ENCODE measurements at places on chromosomes 3 and 15.

- no peak for DNase-seq
Measured at GRCh38 chr3:82386647-82387046, 625.2 kb upstream of the GBE1 start.

- no peak for DNase-seq
Measured at GRCh38 chr3:34035775-34036174, 237.3 kb downstream of the PDCD6IP start.

- no peak for DNase-seq
Measured at GRCh38 chr3:30753766-30754165, 140.7 kb downstream of the GADL1 start.

DNA sequence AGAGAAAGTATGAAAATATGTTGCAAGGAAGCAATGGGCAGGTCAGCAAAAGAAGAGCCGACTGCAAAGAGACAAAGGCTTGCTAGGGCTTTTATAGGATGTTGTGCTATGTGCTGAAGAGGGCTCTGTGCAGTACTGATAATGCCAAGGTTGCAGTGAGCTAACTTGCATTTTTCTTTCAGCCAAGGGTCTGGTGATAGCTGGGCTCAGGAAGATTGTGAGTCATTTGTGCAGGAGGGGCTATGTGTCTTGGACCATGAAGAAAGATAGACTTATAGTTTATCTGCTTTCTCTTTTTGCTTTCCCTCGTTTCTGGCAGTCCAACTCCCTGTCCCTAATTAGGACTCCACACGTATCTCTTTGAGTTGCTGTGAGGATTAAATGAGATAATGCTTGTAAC is 64.5 kb upstream of the LRIG1 start:
- no peak for DNase-seq

DNA sequence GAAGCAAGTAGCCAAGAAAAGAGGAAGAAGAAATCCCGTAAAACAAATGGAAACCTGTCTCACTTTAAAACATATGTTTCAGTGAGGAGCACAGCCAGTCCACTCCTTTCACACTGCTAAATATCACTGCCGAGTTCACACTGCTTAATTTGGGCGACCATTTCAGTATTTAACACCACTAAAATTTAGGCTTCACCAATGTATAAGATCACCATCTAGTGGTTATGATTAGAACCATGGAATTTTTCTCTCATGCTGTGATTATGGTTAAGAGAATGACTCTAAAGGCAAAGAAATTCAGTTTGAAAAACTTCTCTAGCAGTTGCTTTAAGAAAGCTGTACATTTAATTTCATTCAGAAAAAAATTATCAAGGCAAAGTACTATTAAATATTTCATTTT is 16.6 kb downstream of the SLC4A7 start:
- no peak for DNase-seq

- peak; percentile 45 for DNase-seq
Measured at GRCh38 chr15:58269455-58270414, 131.6 kb downstream of the AQP9 start.

- no peak for DNase-seq
Measured at GRCh38 chr3:192212335-192212734, 515.0 kb downstream of the FGF12 start.

DNA sequence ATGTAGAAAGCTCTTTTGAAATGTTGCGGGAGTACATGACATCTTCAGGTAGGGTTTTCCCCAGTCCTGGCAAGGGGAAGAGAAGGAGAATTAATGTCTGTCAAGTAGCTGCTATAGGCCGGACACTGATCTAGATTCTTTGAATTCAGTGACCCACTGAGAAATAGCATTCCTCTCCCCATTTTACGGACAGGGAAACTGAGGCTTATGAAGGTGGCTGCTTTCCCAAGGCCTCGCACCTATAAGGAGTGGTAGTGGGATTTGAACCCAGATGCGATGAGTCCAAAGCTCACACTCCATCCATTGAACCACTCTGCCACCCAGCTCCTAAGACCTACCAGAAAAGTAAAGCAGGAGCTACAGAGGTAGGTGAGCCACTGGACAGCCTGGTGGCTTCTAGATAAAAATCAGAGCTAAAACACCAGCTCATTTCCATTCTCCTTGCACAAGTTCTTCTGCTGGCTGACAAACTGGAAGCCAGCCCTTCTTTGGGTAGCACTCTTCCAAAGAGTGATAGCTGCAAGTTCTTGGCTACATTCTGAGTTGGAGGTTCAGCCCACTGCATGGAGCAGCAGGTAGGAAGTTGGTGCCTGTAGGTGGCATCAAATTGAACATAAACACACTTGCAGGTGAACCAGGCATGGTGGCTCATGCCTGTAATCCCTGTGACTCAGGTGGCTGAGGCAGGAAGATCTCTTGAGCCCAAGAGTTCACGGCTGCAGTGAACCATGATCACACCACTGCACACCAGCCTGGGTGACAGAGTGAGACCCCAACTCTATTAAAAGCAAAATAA is 22.0 kb downstream of the ZNF710 start:
- no peak for DNase-seq

- no peak for DNase-seq
Measured at GRCh38 chr3:150682824-150683223, 20.9 kb downstream of the ERICH6 start.

GRCh38 chr3:169147238-169148008 is 516.1 kb downstream of the MECOM start:
- no peak for DNase-seq

GRCh38 chr3:141913150-141913811 is 36.8 kb downstream of the ATP1B3 start:
- peak; percentile 28 for DNase-seq

DNA sequence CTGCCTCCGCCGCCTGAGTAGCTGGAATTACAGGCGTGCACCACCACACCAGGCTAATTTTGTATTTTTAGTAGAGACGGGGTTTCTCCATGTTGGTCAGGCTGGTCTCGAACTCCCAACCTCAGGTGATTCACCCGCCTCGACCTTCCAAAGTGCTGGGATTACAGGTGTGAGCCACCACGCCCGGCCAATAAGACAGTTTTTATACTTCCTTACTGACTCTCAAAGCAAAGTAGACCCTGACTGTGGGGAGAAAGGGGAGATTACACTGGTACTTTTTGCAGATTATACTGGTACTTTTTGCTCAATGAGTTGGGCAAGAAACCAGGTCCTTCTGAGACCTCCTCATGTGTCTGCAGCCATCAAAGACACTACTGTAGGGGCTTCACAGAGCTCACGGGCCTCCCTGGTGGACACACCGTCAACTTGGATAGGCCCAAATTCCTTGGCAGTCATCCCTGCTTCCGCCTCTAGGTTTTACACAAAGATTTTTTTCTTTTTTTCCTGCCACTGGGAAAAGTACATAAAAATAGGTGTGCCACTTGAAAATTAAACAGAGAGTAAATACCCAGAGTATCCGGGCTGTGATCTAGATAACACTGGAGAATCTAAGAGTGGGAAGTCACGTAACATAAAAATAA is 143.3 kb upstream of the WNT5A start:
- peak; percentile 58 for DNase-seq

- no peak for DNase-seq
Measured at GRCh38 chr3:168249205-168249549, 153.5 kb upstream of the GOLIM4 start.

GRCh38 chr15:76863693-76864092 is 41.4 kb downstream of the SCAPER start:
- no peak for DNase-seq

DNA sequence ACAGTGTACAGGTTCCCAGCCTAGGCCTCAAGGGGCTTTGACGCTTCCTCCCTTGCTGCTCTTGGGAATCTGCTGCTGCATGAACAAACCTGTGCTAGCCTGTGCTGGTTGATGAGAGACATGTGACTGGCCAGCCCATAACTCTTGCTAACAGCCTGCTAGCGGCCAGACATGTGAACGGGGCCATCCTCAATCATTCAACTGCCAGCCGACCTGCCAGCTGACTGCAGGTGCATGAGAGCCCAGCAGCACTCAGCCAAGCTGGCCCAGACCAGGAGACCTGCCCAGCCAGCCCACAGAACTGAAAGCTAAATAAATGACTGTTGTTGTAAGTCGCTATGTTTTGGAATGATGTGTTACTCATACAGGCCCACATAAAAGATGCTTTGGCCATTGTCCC is 82.4 kb upstream of the DLG1 start:
- no peak for DNase-seq

DNA sequence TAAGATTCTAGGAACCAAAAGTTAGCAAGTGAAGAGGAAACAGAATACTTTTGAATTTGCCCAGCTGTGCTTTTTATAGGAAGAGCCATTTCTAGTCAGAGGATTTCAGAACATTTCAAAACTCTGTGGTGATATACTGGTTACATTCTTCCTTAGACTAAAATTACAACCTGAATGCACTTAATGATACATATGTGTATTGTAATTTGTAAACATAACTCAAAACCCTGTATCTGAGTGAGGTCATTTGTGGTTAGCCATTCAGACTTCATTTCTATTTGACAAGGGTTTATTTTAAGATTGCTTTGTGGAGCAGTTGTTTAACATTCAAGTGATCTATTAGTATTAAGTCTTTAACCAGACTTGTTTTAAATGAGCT is 59.4 kb upstream of the TRIM71 start:
- no peak for DNase-seq

DNA sequence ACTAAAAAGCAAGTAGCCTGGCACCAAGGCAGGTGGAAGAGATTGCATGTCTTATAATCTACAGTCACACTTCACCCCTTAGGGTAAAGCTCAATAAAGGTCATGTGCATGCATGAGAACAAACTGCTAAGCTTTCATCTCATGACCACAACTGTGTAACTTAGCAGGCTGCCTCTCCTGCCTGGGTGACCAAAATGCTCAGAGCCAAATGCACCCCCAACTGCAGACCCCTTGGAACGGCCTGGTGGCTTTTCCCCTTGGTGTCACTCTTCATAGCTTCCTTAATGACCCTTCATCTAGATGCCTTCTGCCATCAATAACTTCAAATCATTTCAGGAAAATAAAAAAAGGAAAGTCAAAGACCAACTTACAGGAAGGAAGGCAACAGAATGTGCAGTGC is 88.1 kb downstream of the ADAMTS17 start:
- no peak for DNase-seq

DNA sequence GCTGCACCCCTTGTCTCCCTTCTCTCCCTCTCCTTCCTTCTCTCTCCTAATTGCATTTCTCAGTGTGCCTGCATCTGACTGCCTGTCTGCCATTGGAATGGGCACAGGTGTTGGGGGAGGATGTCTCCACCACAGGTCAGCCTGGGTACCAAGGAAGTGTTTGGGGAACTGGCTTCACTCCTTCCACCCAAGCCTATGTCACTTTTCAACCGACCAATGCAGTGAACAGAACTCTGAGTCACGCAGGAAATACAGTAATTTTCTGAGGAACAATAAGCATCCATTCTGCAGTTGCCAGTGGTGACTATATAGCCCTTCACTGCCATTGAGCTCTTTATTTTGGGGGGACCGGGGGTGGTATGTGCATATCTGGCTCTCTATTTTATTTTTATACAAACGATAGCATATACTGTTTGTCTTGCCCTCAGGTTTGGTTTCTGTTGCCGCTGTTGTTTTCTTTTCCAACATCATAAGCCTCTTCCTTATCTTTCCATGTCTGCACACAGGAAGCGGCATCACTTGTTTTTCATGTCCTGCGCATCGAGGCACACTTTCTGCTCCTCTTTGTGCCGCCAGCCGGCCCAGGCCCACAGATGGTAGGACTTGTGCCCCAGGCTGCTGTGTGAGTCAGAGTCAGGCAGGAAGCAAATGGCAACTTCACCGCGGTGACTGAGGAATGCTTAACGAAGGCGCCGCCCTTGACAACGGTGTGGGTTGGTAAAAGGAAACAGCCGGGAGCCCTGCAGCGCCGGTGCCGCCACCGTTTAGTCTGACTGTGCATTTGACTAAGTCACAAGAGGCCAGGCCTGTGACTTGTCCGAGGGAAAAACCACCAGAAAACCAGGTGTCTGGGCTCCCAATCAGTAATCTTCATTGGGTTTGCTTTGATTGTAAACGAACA is 21.1 kb upstream of the CDCP1 start:
- peak; percentile 67 for DNase-seq

GRCh38 chr3:59374091-59374817 is 324.4 kb upstream of the CFAP20DC start:
- DNase-seq = no peak

GRCh38 chr3:197673170-197673569 is 63.5 kb downstream of the RUBCN start:
- no peak for DNase-seq

DNA sequence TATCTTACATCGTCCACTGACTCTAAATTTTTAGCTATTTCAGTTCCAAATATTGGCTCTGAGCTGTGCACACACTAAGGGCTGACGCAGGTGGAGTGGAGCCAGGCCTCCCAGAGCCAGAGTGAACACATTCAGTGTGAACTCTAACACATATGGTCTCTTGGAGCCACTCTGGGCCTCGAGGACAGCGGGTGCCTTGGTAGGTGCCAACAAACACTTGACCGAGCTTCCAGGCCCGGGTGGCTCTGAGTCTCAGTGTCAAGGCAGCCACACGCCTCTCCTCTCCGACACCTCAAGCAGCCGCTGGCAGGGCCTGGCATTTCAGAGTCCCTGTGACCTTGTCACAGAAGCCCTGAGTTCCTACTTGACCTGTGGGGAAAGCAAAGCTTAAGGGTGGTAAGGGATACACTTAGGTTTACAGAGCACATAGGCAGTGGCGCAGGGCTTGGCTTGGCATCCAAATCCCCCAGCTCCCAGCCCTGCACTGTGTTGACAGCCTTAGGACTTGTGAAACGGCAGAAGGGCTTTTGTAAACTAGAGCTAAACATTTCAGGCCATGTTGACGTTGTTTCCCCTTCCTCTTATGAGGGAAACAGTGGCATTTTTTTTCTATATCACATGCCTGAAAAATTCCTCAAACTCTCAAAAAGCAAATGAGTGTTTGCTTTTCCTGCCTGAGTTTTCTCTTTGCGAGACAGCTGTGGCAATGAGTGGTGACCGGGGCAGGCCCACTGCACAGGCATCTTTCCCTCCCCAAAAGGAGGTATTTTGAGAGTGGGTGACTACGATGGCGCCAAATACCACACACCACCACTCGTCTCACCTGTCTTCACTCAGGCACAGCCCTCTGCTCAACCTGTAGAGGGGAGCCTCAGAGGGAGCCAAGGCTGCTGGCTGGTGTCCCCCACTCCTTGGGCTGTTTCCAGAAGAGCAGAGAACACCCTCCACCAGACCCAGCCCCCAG is 60.8 kb downstream of the DAPK2 start:
- no peak for DNase-seq

- no peak for DNase-seq
Measured at GRCh38 chr3:70387889-70388288, 75.5 kb upstream of the MDFIC2 start.

- no peak for DNase-seq
Measured at GRCh38 chr3:180755556-180755955, 76.3 kb upstream of the CCDC39 start.

GRCh38 chr15:60444289-60444912 is 34.5 kb downstream of the ICE2 start:
- DNase-seq = no peak

- DNase-seq = no peak
Measured at GRCh38 chr15:79195802-79196201, 86.7 kb upstream of the ANKRD34C start.

DNA sequence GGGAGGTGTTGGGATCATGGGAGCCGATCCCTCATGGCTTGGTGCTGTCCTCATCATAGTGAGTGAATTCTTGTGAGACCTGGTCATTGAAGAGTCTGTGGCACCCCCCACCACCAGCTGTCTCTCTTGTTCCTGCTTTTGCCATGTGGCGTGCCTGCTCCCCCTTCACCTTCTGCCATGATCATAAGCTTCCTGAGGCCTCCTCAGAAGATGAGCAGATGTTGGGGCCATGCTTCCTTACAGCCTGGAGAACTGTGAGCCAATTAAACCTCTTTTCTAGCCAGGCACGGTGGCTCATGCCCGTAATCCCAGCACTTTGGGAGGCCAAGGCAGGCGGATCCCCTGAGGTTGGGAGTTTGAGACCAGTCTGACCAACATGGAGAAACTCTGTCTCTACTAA is 37.0 kb upstream of the CGNL1 start:
- no peak for DNase-seq

All from LNCaP clone FGC (cell line).